Left lung (tissue), 14 donors: ENCODE measurements at places on chromosomes 11 and 22. TPM values are rescaled to one million over a fixed set of nuclear protein-coding genes. Genes with fewer than 3 reads are reported as not detected.

DNA sequence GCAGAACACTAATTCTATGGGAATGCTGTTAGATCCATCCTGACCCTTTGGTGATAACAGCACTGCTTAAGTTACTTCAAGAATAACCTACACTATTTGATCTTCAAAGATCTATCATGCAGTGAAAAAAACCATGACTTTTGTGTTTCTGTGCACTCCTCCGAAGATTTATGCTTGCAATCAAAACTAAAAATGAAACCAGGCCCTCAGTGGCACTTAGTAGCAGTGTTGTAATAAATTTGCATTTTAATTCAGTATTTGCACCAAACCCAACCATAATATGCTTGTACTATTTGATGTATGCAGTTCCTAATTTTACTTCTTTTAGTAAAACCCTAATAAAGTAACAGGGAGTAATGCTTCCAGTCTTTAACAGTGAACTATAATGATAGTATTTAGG lies 130.7 kb downstream of the SOX6 start:
- DNase-seq: no peak

DNA sequence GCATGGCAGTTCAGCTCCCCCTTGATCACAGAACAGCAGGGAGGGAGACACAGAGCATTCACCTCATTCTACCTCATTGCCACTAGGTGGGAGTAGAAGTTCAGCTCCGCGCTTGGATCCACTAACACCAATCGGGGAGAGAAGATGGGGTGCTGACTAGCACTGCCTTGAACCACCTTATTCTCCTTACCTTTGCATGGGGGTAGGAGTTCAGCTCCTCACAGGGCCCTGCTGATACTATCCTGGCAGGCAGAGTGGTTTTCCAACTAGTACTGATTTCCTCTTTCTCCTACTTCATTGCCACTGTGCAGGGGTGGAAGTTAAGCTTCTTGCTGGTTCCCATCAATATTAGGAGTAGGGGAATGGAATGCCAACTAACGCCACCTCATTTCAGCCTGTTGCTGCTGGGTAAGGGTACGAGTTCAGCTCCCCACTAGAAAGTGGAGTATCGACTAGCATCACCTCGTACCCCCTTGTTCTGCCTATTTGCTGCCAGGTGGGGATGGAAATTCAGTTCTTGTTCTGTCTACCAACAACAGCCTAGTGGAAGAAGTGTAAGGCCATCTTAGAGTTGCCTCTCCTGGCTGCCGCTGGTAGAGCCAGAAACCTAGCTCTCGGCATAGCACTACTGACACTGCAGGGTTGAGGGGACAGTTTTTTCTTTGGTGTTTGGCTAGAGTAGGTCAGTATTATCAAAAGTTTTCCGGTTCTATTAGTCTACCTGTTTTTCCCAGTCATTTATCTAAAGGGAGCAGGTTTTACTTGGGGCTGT lies 550.9 kb upstream of the CCDC90B start:
- DNase-seq: peak; percentile 64

Gene TEAD1
- 87.3 TPM for total RNA-seq

Gene ZNF280B
- total RNA-seq: 0.65 TPM

Gene P4HA3
- total RNA-seq: 2.0 TPM
